ENCODE measurements at places on chromosomes 12 and 14. TPM values are rescaled to one million over a fixed set of nuclear protein-coding genes. Genes with fewer than 3 reads are reported as not detected.

ESPL1 gene
- total RNA-seq, result 43.2 TPM

DCN gene
- not detected for total RNA-seq

- no peak overlapping the region for H3K4me3 ChIP-seq
- no peaks in the 10 kb centered on the region for H3K4me1 ChIP-seq
- peaks cover 50% of the 10 kb centered on the region for H3K36me3 ChIP-seq
These were observed 16.4 kb upstream of the PUS1 start for GRCh38 chr12:131912518-131913274.

- no peak overlapping the region for H3K27ac ChIP-seq
- H3K27me3 ChIP-seq, result no peaks in the 10 kb centered on the region
- no peaks in the 10 kb centered on the region for H3K36me3 ChIP-seq
- H3K4me1 ChIP-seq, result peaks cover 26% of the 10 kb centered on the region
- DNase-seq, result no peak
These were observed 29.8 kb downstream of the BCL11B start for GRCh38 chr14:99242238-99242637.

DNA sequence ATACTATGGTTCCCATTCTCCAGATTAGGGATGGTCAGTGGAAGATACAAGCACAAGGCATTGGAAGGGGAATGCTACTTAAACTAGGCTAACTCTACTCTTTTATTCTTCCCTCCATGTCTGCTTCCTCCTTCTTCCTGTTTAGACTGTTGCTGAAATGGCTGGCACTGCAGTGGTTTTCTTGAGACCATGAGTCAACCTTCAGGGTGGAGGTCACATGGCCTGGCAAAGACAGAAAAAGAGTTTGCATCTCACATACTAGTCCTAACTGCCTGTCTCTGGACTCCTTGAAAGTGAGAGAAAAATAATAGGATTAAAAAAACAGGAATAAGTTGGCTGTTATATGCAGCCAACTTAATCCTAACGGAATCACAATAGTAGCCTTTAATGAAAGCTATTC lies 37.0 kb downstream of the ALDH1L2 start:
- no peaks in the 10 kb centered on the region for H3K4me1 ChIP-seq
- H3K4me3 ChIP-seq, result no peak overlapping the region
- H3K36me3 ChIP-seq, result peaks cover 2% of the 10 kb centered on the region

- peaks cover 25% of the 10 kb centered on the region for H3K36me3 ChIP-seq
- no peaks in the 10 kb centered on the region for H3K4me1 ChIP-seq
- H3K4me3 ChIP-seq, result no peak overlapping the region
These were observed 130.3 kb downstream of the CEP83 start for GRCh38 chr12:94329366-94329765.

- H3K36me3 ChIP-seq, result no peaks in the 10 kb centered on the region
- no peak overlapping the region for H3K27ac ChIP-seq
- no peaks in the 10 kb centered on the region for H3K4me1 ChIP-seq
- no peak for DNase-seq
These were observed 214.1 kb downstream of the DUSP6 start for GRCh38 chr12:89138048-89138852.

- H3K4me3 ChIP-seq, result peak overlapping the region; percentile 57
- DNase-seq, result peak; percentile 80
- no peak overlapping the region for H3K27ac ChIP-seq
These were observed 250.1 kb downstream of the APAF1 start for GRCh38 chr12:98895086-98895651.

DNA sequence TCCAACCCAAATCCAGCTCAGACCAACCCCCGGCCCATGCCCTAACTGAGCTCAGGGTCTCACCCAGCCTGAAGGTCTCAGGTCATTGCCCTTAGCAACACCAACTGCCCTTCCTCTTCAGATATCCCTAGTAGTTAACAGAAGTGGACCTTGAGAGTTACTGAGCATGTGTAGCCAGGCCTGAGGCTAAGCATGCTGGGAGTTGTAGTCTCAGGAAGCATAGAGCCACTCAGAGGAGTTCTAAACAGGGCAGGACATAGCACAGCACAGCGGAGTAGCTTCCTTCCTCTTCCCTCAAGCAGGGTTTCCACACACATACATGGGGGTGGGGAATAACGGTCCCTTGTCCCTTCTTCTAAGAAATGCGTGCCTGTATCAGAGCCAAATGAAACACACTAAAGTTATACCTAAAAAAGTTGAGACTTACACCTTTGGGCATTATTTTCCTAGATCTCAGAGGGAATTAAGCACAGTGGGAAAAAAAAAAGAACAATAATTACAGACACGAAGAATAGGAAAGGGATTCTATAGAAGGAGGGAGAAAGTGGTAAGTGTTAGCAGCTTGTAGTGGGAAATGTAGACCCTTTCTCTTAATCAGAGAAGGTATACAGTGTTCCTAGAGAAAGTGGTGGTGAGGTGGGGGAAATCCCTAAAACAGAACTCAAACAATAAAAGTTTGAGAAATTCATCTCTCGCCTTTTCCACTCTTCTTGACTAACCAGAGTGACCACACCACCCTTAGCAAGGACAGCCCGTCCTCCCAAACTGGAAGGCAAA lies 4.4 kb downstream of the KMT2D start:
- H3K4me1 ChIP-seq, result peaks cover 14% of the 10 kb centered on the region
- H3K36me3 ChIP-seq, result peaks cover 41% of the 10 kb centered on the region
- H3K27me3 ChIP-seq, result no peaks in the 10 kb centered on the region
- H3K4me3 ChIP-seq, result peak overlapping the region; percentile 97

- H3K4me3 ChIP-seq, result no peak overlapping the region
- no peaks in the 10 kb centered on the region for H3K4me1 ChIP-seq
- no peak overlapping the region for H3K27ac ChIP-seq
- DNase-seq, result no peak
- peaks cover 18% of the 10 kb centered on the region for H3K36me3 ChIP-seq
- H3K27me3 ChIP-seq, result no peaks in the 10 kb centered on the region
These were observed 35.9 kb upstream of the CEP83 start for GRCh38 chr12:94495445-94496115.

DNA sequence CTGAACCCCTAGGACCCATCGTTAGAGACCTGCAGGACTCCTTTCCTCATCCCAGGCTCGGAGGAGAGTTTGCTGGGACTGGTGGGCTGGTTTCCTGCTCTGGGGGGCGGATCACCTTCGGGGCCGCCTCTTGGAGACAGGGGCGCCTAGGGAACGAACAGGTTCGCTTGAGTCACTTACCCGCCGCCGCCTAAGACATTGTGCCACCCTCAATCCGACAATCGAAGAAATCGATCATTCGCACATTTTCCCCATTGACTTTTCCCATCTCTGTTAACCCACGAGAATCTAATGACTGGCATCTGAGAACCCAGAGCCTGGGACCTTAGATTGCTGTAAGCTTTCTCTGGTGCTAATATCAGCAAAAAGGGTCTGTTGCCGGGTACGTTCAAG lies 322 bp downstream of the SLC39A9 start:
- no peaks in the 10 kb centered on the region for H3K27me3 ChIP-seq
- H3K4me3 ChIP-seq, result peak overlapping the region; percentile 94
- H3K27ac ChIP-seq, result no peak overlapping the region
- 0 out of 2 replicates have a peak, but pooled peaks cover 2% of the 10 kb centered on the region for H3K4me1 ChIP-seq
- H3K36me3 ChIP-seq, result peaks cover 34% of the 10 kb centered on the region

Measured in H9 (cell line).